ENCODE measurements at places on chromosomes 2 and 18. TPM values are rescaled to one million over a fixed set of nuclear protein-coding genes. Genes with fewer than 3 reads are reported as not detected.
A peak's percentile ranks its signal among the peaks of the same experiment; 100 is the strongest.

ALK gene
- polyA plus RNA-seq = not detected

IER3IP1 gene
- polyA plus RNA-seq = 17.1 TPM

UGT1A6 gene
- polyA plus RNA-seq = not detected

GRCh38 chr2:172745636-172746035 is 10.0 kb downstream of the RAPGEF4 start:
- no peaks in the 10 kb centered on the region for H3K4me1 ChIP-seq
- H3K27ac ChIP-seq = no peak overlapping the region
- DNase-seq = no peak
- H3K4me3 ChIP-seq = no peak overlapping the region
- peaks cover 3% of the 10 kb centered on the region for H3K27me3 ChIP-seq

- peaks cover 9% of the 10 kb centered on the region for H3K27me3 ChIP-seq
- peaks cover 4% of the 10 kb centered on the region for H3K36me3 ChIP-seq
- H3K27ac ChIP-seq = peak overlapping the region; percentile 19
- H3K4me1 ChIP-seq = peaks cover 59% of the 10 kb centered on the region
Measured at GRCh38 chr2:9420495-9420894, 2.8 kb downstream of the ITGB1BP1 start.

GRCh38 chr18:26421931-26422330 is 126.4 kb downstream of the KCTD1 start:
- peaks cover 4% of the 10 kb centered on the region for H3K4me1 ChIP-seq
- H3K36me3 ChIP-seq = no peaks in the 10 kb centered on the region
- no peak overlapping the region for H3K4me3 ChIP-seq
- peaks cover 2% of the 10 kb centered on the region for H3K27me3 ChIP-seq
- DNase-seq = no peak

GRCh38 chr18:22241921-22242361 is 72.6 kb downstream of the GATA6 start:
- no peaks in the 10 kb centered on the region for H3K36me3 ChIP-seq
- H3K27ac ChIP-seq = no peak overlapping the region
- H3K27me3 ChIP-seq = peaks cover 24% of the 10 kb centered on the region

DNA sequence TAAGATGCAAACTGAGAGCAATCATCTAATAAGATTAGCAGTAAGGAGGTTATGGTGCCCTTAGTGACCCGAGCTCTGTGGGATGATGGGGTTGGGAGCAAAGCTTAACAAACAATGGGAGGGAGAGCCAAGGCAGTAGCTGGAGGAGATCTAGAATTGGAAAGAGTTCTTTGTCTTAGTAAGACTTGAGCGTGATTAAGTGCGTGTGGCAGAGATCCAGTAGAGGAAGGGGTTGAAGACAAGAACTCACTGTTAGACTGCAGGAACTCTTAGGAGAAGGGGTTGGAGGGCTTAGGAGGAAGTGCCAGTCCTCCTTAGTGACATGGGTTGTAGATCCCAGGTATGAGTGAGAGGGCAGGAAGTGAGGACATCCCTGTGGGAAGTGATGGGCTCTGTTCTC is 184.7 kb downstream of the GFPT1 start:
- H3K4me1 ChIP-seq = no peaks in the 10 kb centered on the region
- H3K4me3 ChIP-seq = no peak overlapping the region
- no peak overlapping the region for H3K27ac ChIP-seq
- DNase-seq = no peak
- H3K27me3 ChIP-seq = no peaks in the 10 kb centered on the region

- no peak overlapping the region for H3K4me3 ChIP-seq
- H3K27me3 ChIP-seq = no peaks in the 10 kb centered on the region
- no peaks in the 10 kb centered on the region for H3K36me3 ChIP-seq
- no peak for DNase-seq
Measured at GRCh38 chr2:137857881-137858280, 106.4 kb upstream of the HNMT start.

GRCh38 chr2:67388680-67389079 is 8.5 kb upstream of the ETAA1 start:
- no peaks in the 10 kb centered on the region for H3K27me3 ChIP-seq
- peak overlapping the region; percentile 6 for H3K27ac ChIP-seq
- H3K4me3 ChIP-seq = no peak overlapping the region
- H3K36me3 ChIP-seq = peaks cover 3% of the 10 kb centered on the region

Data from immature natural killer cell (primary cell).